ENCODE measurements at places on chromosomes 3 and 15.

DNA sequence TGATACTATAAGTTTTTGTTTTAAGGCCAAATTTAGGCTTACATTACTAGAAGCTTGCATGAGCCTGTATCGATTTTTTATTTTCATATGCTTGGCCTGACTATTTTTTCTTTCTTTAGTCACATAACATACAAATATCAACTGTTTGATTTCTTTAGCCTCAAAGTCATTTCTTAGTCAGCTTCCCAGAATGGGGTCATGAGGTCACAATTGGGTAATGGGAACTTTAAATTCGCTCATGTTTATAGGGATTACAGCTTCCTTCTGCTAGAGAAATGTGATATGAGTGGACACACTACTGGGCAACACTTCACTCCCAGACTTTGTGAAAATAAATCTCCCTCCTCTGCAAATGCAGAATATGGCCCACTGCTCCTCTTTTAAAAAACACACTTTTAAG lies 9.1 kb upstream of the TIPARP start:
- DNase-seq: no peak

DNA sequence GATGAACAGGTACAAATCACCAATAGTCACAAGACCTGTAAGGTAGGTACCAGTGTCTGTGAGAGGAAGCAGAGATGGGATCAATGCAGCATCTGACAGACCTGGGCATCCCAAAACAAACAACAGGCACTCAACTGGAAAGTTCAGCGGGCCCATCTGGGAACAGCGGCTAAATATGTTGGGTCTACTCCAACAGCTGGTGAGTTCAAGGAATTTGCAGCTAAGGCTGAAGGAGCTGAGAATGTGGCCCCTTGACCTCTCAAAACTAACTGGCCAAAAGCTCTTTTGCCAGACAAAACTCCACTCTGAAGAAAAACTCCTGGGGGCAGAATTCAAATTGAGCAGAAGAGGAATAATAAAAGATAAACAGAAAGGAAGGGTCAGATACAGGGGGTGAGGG lies 24.4 kb downstream of the AVEN start:
- no peak for DNase-seq

DNA sequence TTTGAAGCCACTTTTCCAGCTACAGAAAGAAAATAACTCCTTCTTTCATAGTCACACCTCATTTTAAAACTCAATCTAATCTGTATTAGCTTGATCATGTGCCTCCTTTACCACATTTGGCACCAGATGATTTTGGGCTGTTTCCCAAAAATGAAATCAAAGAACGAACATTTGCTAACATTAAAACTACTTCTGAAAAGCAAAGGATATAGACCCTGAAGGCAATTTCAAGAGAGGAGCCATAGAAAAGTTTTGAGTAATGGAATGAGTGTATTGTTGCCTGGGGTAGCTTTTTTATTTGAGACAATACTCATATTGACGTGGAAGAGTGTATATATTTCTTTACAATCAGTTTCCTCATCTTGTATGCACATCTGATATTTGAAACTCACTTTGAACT lies 152.8 kb upstream of the TBL1XR1 start:
- DNase-seq: no peak

- no peak for DNase-seq
These were observed 136.1 kb upstream of the UBE2E1 start for GRCh38 chr3:23669541-23670255.

GRCh38 chr3:179860275-179861107 lies 176.2 kb downstream of the PEX5L start:
- no peak for DNase-seq

DNA sequence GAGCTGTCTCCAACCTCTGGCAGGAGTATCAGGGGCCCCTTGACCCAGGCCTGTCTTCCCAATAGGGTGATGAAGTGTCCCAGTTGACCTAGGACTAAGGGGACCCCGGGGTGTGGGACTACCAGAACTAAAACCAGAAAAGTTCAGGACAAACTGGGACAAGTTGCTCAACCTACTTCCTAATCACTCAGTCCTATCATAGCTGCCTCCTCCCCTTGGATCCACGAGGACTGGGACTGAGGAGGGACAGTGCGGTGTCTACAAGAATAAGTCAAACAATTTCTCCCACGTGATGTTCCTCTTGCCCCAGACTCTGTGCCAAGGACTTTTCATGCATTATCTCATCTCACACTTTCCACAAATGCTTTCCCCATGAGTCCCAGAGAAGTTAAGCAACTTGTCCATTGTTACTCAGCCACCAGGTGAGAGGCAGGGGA lies 49.4 kb upstream of the SLCO2A1 start:
- no peak for DNase-seq

Measured in fibroblast of skin of left biceps (primary cell).